Stimulated activated CD8-positive, alpha-beta memory T cell treated with anti-CD3 and anti-CD28 coated beads, Interleukin-15, amount 100 ng/mL, for 48 hours (primary cell): ENCODE measurements at places on chromosomes 11 and 22.

- DNase-seq = no peak
Observed at GRCh38 chr11:116867619-116868018, 30.2 kb upstream of the APOA1 start.

DNA sequence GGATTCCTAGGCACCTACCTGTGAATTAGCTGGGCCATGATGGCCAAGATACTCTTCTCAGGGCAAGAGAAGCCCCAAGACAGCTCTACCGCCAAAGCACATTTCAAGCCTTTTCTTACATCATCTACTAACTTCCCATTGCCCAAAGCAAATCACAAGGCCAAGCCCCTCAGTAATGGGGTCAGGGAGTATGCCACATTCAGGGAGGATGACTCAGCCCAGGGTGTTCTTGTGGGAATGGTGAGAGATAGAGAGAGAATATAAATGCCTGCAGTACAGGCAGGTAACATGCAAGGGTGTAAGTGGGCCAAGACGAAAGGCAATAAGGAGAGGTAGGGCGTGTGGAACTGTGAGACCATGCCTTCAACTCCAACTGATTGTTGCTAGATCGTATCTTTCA is 162.5 kb upstream of the ISX start:
- DNase-seq = no peak

GRCh38 chr11:6238902-6239301 is at the start of gene CNGA4:
Gene CNGA4 (plus strand): TSS chr11:6239089. CDS start chr11:6239207, 118 bp downstream.
- DNase-seq = no peak

- no peak for DNase-seq
Observed at GRCh38 chr11:64776875-64777274, 1.5 kb downstream of the SF1 start.

DNA sequence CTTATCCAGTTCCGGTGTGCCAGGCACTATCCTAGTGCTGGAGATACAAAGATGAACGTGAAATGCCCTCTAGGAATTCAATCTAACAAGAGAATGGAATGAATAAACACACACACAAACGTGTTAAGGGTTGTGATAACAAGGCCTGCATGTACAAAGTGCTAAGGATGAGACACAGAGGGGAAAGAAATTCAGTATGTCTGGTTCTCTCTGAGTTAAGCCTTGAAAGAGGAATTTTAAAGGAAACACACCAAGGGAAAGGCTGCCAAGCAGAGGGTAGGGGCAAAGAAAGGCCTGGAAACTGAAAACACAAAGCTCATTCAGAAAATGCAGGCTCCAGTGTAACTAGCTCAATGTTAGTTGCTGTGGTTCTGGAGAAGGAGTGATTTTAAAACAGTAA is 4.2 kb downstream of the CHKA start:
- DNase-seq = no peak

DNA sequence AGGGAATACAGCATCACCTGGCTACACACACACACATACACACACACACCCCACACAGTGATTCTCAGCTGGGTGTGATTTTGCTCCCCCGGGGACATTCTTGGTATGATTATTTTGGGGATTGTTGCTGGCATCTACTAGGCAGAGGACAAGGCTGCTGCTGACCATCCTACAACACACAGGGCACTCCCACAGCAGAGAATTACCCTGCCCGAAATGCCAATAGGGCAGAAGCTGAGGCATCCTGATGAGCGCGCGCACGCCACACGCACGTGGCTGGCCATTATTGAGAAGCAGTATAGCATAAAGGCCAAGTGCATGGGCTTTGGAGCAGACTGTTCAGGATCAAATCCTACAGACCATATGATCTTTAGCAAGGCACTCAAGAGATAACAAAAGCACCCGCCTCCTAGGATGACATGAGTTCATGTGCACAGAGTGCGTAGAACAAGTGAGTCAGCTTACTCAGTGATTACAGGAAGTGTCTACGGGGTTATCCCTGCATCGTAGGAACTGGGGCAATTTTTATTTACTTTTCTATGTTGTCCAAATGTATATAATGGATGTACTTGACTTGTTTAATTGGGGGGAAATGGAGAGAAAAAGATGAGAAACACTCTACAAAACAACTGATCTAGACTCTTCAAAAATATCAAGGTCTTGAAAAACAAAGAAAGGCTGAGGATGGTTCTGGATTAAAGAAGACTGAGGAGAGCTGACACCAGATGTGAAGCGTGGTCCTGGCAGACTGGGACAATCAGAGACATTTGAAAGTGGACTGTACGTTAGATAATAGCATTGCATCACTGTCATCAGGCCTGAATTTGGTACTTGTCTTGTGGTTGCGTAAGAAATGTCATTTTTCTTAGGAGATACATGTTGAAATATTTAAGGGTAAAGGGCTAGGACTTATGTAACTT is 7.2 kb upstream of the EHD1 start:
- no peak for DNase-seq

DNA sequence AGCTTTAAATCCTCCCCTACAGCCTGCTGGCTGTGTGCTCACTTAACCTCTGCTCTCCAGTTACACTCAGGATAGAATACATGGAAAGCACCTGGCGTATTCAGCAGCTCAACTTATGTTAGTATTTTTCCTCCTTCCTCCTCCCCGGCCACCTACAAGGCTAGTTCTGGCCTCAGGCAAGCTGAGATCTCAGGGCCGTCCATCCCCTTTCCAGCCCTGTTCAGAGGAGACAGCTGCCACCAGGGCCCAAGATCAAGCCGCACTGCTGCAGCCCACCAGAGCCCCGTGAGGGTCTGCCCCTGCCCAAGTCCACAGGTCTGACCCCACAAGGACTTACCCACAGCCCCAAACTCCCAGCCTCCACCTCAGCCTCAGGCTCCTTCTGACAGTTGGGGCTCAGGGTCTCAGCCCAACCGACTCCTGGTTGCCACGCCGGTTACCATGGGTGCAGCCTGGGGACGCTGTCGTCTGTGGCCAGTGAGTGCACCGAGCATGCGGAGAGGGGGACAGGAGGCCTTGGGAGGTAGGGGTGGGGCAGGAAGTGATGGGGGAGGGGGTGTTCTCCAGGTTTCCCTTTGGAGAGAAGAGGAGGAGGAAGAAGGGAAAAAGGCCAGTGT is at the start of gene C11orf16:
C11orf16 (minus strand) TSS at position 384 of the 617 bp plus-strand sequence. CDS start 639 bp downstream, outside the sequence.
- DNase-seq = no peak

- DNase-seq = no peak
Observed at GRCh38 chr11:80898910-80899309, 1458.1 kb upstream of the TENM4 start.

DNA sequence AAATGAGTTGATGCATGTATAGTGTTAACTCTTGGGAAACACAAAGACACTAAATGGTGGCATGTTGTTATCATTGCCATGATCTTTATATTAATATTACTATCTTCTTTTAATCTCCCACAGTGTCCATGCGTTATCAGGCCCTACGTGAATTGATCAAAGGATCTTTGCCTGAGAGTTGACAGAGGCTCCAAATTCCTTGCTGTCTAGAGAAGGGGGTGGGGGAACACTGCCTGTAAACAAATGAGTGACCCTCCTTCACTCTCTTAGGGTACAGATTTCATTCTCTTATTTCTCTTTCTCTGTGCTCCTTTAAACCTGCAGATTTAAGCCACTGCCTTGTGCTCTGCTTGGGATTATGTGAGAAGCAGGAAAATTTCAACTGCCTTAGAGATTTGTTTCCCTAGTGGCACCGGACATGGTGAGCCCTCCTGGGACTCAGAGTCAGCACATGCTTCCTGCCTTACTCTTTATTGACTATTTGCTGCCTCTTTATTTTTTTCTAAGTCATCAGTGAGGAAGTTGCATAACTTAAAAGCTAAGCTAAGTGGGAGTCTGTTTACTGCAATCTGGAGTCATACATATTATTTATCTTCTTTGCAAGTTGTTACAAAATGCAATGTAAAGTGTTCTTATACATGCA is 122.9 kb downstream of the MAML2 start:
- DNase-seq = no peak

DNA sequence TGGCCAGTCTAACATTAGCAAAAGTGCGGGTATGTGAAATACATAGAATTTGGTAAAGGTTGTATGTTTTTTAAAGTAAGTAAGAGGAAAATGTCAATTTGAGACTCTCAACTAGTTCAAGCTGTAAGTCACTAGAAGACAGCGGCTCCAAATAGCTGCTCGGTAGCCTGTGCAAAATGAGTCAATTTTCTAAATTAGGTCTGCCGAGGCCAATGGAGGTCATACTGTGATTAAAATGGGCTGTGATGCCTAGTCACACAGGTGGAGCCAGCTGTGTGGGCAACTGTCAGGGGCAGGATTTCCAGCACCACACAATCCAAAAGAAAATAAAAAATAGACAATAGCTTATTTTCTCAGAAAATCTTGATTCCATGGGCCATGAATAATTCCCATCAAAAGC is 32.3 kb downstream of the KCNA4 start:
- no peak for DNase-seq

GRCh38 chr22:43088627-43088983 is 586 bp downstream of the TTLL1 start:
- no peak for DNase-seq

- DNase-seq = no peak
Observed at GRCh38 chr11:90218606-90219005, 4.2 kb downstream of the CHORDC1 start.

DNA sequence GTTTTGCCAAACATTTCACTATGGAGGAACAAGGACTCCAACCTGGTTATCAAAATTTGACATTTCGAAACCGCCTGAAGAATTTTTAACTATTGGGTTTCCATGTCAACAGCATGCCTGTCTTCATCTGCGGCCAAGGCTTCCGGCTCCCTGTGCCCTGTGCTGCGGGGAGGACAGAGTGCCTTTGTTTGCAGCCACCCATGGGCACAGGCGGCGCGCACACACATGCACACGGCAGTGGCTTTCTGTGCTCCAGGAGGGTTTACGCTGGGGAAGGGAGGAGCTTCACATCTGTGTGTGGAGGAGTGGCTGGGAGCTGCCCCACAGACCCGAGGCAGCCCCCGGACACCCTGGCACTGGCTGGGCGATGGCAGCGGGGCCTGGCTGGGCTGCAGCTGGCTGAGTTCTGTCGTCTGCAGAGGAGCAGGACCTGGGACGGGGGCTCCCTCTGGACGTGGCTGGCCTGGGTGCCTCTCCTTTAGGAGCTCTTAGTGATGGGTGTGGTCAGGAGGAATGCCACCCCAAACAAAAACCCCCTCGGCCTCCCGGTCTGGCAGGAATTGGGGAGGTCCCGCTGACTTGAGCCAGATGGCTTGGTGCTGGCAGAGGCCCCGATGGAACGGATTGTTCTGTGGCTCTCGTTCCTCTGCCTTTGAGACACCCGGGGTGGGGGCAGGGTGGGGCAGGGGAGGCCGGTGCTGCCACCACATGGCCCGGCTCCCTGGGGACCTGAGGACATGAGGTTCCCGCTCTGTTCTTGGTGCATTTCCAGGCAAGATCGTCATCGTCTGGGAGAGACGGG is 1290.9 kb downstream of the BRD1 start:
- DNase-seq = no peak

GRCh38 chr11:75306529-75306928 is 44.9 kb downstream of the ARRB1 start:
- DNase-seq = no peak

DNA sequence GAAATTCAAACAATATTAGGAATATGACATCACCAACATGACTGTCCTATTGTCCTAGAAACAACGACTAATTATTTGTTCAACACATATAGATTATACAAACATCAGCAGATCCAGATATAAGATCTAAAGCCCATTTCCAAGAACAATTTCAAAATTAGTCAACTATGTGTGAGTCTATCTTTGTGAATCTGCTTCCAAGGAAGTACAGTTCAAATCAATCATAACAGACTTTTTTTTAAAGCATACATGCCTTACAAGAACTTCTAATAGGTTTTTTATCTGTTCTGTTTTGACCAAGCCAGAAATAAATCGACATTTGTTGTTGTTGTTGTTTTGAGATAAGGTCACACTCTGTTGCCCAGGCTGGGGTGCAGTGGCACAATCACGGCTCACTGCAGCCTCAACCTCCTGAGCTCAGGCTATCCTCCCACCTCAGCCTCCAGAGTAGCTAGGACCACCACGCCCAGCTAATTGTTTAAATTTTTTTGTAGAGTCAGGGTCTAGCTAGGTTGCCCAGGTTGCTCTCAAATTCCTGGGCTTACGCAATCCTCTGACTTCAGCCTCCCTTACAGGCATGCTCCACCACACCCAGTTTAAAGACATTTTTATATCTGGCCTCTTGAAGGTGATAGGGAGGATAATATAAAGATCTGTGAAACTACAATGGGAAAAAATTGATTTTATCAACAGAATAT is 54.8 kb downstream of the DENND5A start:
- DNase-seq = no peak

- no peak for DNase-seq
Observed at GRCh38 chr11:76339221-76339620, 41.7 kb downstream of the THAP12 start.

DNA sequence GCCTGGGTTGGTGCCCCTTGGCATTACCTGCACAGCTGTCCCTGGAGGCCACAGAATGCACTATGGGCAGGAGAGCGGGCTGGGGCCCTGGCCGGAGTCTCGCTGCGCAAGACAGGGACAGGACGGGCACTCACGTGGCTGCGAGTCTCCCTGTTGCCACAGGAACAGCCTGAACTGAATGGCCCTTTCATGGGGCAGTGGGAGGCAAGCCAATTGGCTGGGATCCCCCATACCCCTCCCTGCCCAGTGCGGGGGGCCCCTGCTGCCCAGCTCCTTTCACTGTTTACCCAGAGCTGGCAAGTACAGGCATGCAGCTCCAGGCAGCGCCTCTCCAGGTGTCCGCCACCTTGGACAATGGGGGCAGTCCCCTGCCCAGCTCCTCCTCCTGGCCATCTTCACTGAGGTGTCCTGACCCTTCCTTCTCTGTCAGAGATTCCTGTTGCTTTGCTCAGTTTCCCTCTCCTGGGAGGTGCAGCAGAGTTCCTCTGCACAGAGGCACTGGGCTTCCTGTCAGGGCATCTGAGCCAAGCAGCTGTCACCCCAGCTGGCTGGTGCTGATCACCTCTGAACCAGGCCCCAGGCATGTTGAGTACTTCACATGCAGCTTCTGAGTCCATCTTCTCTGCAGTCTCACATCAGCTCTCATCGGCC is 5.2 kb downstream of the USP2 start:
- DNase-seq = no peak

DNA sequence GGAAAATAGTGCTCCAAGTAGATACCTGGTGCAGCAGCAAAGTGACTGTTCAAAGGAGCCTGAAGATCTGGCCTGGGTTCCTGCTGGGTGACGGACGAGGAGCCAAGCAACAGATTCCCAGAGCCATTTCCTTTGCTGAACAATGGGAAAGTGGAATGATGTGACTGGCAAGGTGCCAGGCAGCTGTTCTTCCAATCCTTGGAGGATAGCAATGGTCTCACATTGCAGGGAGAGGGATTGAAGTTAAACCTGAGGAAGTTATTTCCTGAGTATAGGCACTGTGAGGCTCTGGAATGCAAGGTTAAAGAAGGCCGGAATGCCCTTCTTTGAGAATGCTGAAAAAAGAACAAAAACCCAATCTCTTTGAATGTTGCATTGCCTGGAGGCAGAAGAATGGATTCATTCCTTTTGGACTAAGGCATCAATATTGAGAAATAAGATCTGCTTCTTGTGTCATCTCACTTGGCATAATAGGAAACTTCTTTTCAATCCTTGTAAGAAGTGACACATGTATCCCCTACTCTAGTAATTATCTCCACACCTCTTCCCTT is 223.8 kb downstream of the BLID start:
- DNase-seq = no peak
